ENCODE measurements at places on chromosomes 6 and 20. TPM values are rescaled to one million over a fixed set of nuclear protein-coding genes. Genes with fewer than 3 reads are reported as not detected.

MEP1A gene
- polyA plus RNA-seq = not detected

GRCh38 chr6:3913958-3914337, 64.8 kb downstream of the FAM50B start:
- no peak overlapping the region for H3K27ac ChIP-seq
- H3K36me3 ChIP-seq = no peaks in the 10 kb centered on the region
- no peak overlapping the region for H3K4me3 ChIP-seq
- peaks cover 4% of the 10 kb centered on the region for H3K27me3 ChIP-seq
- no peak for DNase-seq

GRCh38 chr6:11712760-11713159, 65.8 kb downstream of the ADTRP start:
- peaks cover 77% of the 10 kb centered on the region for H3K4me1 ChIP-seq
- H3K36me3 ChIP-seq = no peaks in the 10 kb centered on the region
- H3K27ac ChIP-seq = no peak overlapping the region

DNA sequence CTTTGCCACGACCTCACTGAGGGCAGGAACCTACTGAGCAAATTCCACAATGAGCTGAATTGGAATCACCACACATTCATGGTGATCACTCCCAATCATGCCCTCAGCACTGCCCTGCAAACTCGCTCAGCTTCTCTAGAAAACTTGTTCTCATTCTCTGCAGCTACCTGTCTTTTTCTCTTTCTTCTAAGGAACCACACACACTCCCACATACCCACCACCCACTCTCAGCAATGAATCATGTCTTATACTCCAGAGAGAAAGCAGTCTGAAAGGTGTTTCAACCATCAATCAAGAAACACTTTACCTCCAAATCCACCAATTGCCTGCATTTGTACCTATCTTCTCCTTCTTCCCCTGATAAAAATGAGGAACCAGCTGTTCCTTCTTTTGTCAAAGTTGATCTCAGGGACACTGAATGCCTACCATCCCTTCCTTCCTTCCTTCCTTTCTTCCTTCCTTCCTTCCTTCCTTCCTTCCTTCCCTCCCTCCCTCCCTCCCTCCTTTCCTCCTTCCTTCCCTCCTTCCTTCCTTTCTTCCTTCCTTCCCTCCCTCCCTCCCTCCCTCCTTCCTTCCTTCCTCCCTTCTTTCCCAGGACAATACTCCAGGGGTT, 84.6 kb upstream of the SGK1 start:
- no peak for DNase-seq
- no peak overlapping the region for H3K27ac ChIP-seq
- no peaks in the 10 kb centered on the region for H3K36me3 ChIP-seq
- H3K4me1 ChIP-seq = no peaks in the 10 kb centered on the region

NAPB gene
- 5.2 TPM for polyA plus RNA-seq

DNA sequence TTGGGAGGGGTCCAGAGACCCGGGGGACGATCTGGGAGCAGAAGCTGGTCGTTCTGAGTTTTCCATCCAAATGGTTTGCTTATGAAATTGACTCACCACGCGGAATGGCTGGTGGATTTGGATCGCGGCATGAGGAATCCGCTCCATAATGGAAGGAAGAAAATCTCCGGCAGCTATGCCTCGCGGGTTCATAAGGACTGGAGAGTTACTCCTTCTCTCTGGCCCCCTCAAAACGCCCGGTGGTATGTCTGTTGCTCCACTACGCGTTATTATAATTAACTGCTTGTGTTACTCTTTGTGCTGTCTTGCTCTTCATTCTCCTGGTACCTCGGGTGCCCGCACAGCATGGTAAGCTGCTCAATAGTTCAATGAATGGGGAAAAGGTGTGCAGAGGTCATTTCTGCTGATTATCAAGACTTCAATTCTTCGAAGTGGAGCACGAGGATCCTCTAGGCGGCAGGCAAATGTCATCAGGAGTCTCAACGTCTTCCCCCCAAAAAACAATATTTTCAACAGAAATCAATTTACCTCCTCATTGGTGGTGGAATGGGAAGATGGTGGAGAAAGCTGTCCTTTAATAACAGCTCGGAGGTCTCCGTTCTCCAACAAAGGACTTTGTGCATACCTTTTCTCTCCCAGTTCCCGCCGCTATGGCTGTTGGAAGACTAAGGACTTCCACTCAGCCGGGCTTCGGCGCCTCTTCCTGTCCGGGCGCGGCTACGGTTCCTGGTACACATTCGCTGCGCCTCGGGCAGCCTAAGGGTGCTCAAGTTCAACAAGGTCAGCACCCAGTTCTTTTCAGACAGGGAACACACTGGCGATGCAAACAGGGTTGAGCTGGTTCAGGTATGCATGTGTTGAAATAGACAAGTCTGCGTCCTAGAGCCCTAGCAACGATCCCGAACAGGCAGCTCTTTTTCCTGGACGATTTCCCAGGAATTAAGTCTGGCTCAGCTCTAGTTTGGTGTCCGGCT, 9.2 kb upstream of the PRSS16 start:
- no peaks in the 10 kb centered on the region for H3K4me1 ChIP-seq
- no peaks in the 10 kb centered on the region for H3K36me3 ChIP-seq
- H3K4me3 ChIP-seq = no peak overlapping the region
- DNase-seq = no peak

DNA sequence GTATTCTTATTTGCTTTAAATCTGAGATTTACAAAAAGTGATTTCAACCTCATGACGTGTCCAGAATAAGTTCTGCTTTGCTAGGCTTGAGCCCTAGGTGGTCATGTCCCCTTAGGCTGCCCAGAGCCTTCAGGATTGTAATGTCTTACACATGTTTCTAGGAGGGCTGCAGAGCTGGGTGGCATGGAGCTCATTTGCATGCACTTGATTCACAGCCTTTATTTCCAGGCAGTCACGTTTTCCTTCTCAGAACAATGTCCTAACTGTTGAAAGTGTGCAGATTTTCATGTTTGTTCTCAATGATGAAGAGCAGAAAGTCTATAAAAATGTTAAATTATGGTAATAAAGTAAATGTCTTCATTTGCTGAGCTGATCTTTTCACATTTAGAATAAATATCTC, 448.6 kb upstream of the SOX4 start:
- H3K36me3 ChIP-seq = no peaks in the 10 kb centered on the region
- H3K4me3 ChIP-seq = no peak overlapping the region
- no peak overlapping the region for H3K27ac ChIP-seq
- no peaks in the 10 kb centered on the region for H3K4me1 ChIP-seq

LST1 gene
- polyA plus RNA-seq = 49.6 TPM

DNA sequence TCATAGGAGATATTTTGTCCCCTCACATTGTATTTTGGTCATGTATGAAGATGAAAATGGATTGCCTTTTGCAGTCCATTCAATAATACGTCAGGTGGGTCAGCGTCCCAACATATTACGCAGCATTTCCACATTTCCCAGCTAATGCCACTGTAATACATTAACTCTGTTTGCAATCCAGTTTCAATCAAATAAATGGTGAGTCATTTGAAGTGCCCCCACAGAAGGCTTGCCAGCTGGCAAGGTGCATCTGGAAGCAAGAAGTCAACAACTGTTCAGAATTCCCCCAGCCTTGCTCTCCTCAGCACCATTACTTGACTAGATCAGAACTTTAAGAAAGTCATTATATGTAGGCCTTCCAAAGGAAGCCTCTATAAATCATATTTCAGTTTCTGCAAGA, 50.4 kb downstream of the PHACTR1 start:
- no peak overlapping the region for H3K27ac ChIP-seq
- no peaks in the 10 kb centered on the region for H3K27me3 ChIP-seq

TEAD3 gene
- 0.25 TPM for polyA plus RNA-seq

SNPH gene
- 5.8 TPM for polyA plus RNA-seq

ABHD16B gene
- polyA plus RNA-seq = not detected

GRCh38 chr6:144068794-144069193, 26.6 kb downstream of the SF3B5 start:
- no peaks in the 10 kb centered on the region for H3K36me3 ChIP-seq
- H3K4me3 ChIP-seq = no peak overlapping the region
- no peaks in the 10 kb centered on the region for H3K27me3 ChIP-seq
- H3K4me1 ChIP-seq = no peaks in the 10 kb centered on the region
- no peak for DNase-seq

EEF1A2 gene
- polyA plus RNA-seq = 0.17 TPM

EFCAB8 gene
- polyA plus RNA-seq = not detected

C6orf58 gene
- polyA plus RNA-seq = not detected

- H3K4me1 ChIP-seq = no peaks in the 10 kb centered on the region
- no peak overlapping the region for H3K27ac ChIP-seq
- no peak for DNase-seq
- no peak overlapping the region for H3K4me3 ChIP-seq
- H3K27me3 ChIP-seq = no peaks in the 10 kb centered on the region
Observed at GRCh38 chr6:95365454-95365853, 211.9 kb upstream of the MANEA start.

PRDM13 gene
- polyA plus RNA-seq = 0.14 TPM

GRCh38 chr6:21846541-21847451, 253.2 kb downstream of the SOX4 start:
- no peaks in the 10 kb centered on the region for H3K27me3 ChIP-seq
- H3K36me3 ChIP-seq = no peaks in the 10 kb centered on the region
- no peak overlapping the region for H3K27ac ChIP-seq
- H3K4me3 ChIP-seq = no peak overlapping the region
- H3K4me1 ChIP-seq = no peaks in the 10 kb centered on the region

GRCh38 chr6:9126878-9127560, 691.7 kb upstream of the SLC35B3 start:
- no peaks in the 10 kb centered on the region for H3K36me3 ChIP-seq
- no peaks in the 10 kb centered on the region for H3K4me1 ChIP-seq
- no peak for DNase-seq
- no peak overlapping the region for H3K4me3 ChIP-seq
- H3K27ac ChIP-seq = no peak overlapping the region

LINC00237 gene
- not detected for polyA plus RNA-seq

DNA sequence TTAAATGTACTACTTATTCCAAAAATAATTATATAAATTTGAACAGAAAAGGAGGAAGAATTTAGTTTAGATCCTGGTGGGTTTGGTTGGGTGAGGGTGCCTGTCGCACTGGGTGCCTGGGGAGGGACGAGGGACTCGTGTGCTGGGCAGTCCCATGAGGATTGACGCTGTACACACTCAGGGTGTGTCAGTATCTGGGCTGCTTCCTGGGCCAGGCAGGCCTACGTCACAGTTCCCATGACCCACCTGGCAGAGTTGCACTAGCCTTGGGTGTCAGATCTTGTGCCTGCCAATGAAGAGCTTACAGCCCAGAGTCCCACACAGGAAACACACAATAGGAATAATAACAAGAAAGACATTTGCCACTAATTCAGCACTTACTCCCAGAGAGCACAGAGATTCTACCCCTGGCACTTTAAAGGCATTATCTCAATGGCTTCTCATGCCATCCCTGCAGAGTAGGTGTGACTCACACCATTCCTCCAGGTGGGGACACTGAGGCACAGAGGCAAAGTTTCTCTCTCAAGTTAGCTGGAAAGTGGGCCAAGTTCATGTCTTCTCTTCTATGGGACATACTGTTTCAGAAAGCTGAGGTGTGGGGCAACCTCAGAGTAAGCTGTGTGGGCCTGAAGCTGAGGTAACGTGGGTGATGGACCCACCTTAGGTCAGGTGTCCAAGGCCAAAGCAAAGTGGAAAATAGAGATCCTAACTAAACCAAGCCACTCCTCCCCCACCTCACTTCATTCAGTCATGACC, 1.3 kb upstream of the SDCBP2 start:
- peaks cover 5% of the 10 kb centered on the region for H3K36me3 ChIP-seq
- no peak overlapping the region for H3K4me3 ChIP-seq
- no peak overlapping the region for H3K27ac ChIP-seq
- DNase-seq = peak; percentile 66
- H3K4me1 ChIP-seq = peaks cover 33% of the 10 kb centered on the region

- no peak for DNase-seq
- H3K27me3 ChIP-seq = peaks cover 28% of the 10 kb centered on the region
- H3K36me3 ChIP-seq = no peaks in the 10 kb centered on the region
- H3K27ac ChIP-seq = no peak overlapping the region
- H3K4me3 ChIP-seq = no peak overlapping the region
- peaks cover 8% of the 10 kb centered on the region for H3K4me1 ChIP-seq
Observed at GRCh38 chr6:83854001-83854501, 891 bp downstream of the RIPPLY2 start.

DNA sequence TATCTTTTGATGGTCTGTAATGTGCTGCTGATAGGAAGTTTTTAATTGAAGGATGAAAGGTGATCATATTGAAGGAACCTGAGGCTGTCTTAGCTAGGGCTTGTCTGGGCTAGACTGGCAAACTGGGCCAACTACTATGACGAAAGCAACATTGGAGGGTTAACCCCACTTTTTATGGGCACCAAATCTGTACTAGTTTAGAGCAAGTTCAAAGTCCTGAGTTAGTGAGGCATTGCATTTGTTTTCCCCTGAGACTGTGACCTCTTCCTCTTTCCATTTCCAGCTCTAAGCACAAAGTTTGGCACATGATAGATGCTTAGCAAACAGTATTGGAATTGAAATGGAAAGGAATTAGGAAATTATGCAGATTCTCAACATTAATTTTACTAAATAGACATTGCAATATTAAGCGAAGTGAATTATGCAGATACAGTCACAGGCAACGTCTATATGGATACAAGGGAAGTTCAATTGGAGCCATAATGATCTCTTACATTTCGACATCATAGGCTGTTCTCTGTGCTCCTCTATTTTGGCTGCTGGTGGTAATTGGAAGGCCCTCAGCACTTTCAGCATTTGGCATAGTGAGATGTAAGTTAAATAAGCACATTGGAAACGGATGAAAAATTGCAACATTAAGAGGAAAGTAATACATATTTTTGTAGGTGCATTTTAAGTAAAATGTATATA, 22.2 kb downstream of the CEP57L1 start:
- DNase-seq = no peak
- H3K4me3 ChIP-seq = no peak overlapping the region
- H3K27ac ChIP-seq = no peak overlapping the region
- no peaks in the 10 kb centered on the region for H3K27me3 ChIP-seq

GRCh38 chr6:135851442-135852271, at the start of gene PDE7B:
TSS of gene PDE7B (plus strand) at chr6:135851701.
- H3K4me1 ChIP-seq = peaks cover 8% of the 10 kb centered on the region
- H3K36me3 ChIP-seq = no peaks in the 10 kb centered on the region
- no peak for DNase-seq
- H3K4me3 ChIP-seq = peak within 1 kb of the TSS; percentile 42
- H3K27ac ChIP-seq = no peak within 1 kb of the TSS

DNA sequence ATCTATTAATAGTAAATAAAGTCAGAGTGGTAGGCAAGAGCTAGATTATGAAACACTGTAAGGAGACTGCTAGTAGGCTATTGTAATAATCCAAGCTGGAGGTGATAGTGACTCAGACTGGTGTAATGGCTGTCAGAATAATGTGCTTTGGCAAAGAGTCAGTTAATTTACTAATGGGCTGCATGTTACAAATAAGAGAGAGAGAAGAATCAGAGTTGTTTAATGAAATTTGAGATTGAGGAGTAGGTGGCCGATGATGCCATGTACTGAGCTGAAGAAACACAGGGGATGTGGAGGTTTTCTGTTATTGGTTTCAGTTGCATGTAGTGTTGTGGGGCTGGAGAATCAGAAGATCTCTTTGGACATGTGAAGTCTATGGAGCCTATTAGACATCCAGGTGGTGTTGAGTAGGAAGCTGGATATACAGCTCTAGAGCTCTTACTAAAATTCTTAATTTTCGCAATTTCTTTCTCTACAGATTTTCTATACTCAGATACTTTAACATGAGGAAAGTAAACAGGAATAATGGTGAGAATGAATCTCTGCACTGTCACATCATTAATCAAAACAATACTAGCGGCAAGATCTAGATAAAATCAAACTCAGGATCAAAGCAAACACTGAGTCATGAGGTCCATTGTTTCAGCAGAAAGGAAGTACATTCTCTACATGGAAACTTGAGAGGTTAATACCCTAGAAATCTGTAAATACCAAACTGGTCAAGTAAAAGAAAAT, 167.7 kb downstream of the SIM1 start:
- H3K27me3 ChIP-seq = no peaks in the 10 kb centered on the region
- H3K4me3 ChIP-seq = no peak overlapping the region
- no peaks in the 10 kb centered on the region for H3K36me3 ChIP-seq
- H3K4me1 ChIP-seq = no peaks in the 10 kb centered on the region
- no peak for DNase-seq
- no peak overlapping the region for H3K27ac ChIP-seq

All from CD8-positive, alpha-beta memory T cell (primary cell).